ENCODE measurements at places on chromosomes 12 and 14. TPM values are rescaled to one million over a fixed set of nuclear protein-coding genes. Genes with fewer than 3 reads are reported as not detected.

The KRT72 gene
- total RNA-seq, result not detected

The LBHD2 gene
- not detected for total RNA-seq

The ACOT2 gene
- 48.0 TPM for total RNA-seq

The CNOT2 gene
- 132 TPM for total RNA-seq

The ASCL1 gene
- total RNA-seq, result not detected

The RTL1 gene
- not detected for total RNA-seq

The CIROP gene
- total RNA-seq, result not detected

The IL31 gene
- total RNA-seq, result not detected

The STXBP6 gene
- 4.0 TPM for total RNA-seq

The ACRBP gene
- total RNA-seq, result 0.16 TPM

The TAS2R10 gene
- total RNA-seq, result 1.8 TPM

The SRRM4 gene
- total RNA-seq, result not detected

The CCDC197 gene
- total RNA-seq, result not detected

The TC2N gene
- total RNA-seq, result 0.97 TPM

The TTC7B gene
- total RNA-seq, result 27.2 TPM

The C14orf132 gene
- 28.4 TPM for total RNA-seq

The CDKN3 gene
- 11.8 TPM for total RNA-seq

The SLC25A21 gene
- total RNA-seq, result under 0.01 TPM

The GYS2 gene
- not detected for total RNA-seq

The MYBPC1 gene
- total RNA-seq, result not detected

The PPM1H gene
- 0.49 TPM for total RNA-seq

The GLS2 gene
- total RNA-seq, result not detected

The NANOG gene
- not detected for total RNA-seq

The SPIC gene
- not detected for total RNA-seq

The LTBP2 gene
- total RNA-seq, result 308 TPM

The SMCO2 gene
- total RNA-seq, result not detected

The KCNC2 gene
- total RNA-seq, result not detected

The PPFIA2 gene
- total RNA-seq, result 2.7 TPM

The M6PR gene
- 87.3 TPM for total RNA-seq

The CACNA2D4 gene
- total RNA-seq, result 1.3 TPM

The PPHLN1 gene
- total RNA-seq, result 51.1 TPM

The RNF212B gene
- not detected for total RNA-seq

The CGRRF1 gene
- total RNA-seq, result 17.2 TPM

The KCNJ8 gene
- total RNA-seq, result 2.3 TPM

The SVOP gene
- not detected for total RNA-seq

The SAMD15 gene
- 2.8 TPM for total RNA-seq

The L3HYPDH gene
- total RNA-seq, result 44.4 TPM

The GPR135 gene
- 4.7 TPM for total RNA-seq

The SLCO1B1 gene
- not detected for total RNA-seq

The DTX1 gene
- total RNA-seq, result under 0.01 TPM

The ERP27 gene
- not detected for total RNA-seq

The KCNA5 gene
- not detected for total RNA-seq

The CLEC4C gene
- total RNA-seq, result not detected

The DDN gene
- 0.16 TPM for total RNA-seq

The MRPS35 gene
- total RNA-seq, result 31.5 TPM

The KRT82 gene
- total RNA-seq, result not detected

Data from hair follicle dermal papilla cell (primary cell).